ENCODE measurements at places on chromosomes 12 and 14.

DNA sequence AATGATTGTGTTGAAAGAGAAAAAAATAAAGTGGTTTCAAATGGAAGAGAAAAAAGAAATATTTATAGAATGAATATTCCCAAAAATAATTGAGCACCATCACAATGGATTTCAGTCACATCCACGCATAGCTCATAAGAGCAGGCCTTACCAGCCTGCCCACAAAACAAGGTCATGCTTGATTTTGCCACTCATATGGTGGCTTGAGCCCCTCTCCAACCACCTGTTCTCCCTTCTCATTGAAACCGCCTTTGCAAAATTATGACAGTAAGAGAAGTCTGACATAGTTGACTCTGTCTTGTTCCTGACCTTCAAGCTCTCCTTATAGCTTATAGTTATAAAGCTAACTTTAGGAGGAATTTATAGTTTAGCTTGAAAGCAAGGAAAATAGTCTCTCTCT is 33.3 kb upstream of the NAP1L1 start:
- DNase-seq, result no peak

- no peak for DNase-seq
These were observed 8.8 kb upstream of the ASPG start for GRCh38 chr14:104076743-104077142.

DNA sequence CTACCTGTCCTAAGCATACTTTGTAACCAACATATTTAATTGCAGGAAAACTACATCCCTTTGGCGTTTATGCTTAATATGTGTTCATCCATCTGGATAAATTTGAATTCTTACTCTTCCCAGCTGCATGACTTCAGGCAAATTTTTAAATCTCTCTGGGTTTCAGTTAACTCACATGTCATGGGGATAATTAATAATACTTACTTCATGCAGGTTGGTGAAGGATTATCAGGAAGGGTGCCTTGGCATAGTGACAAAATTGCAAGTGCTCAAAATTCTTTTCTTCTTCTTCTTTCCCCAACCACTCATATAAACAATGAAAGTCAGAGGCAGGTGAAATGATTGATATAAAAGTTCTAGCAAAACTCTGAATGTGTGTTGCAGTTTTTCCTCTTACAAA is 15.9 kb downstream of the SYT10 start:
- DNase-seq, result no peak

DNA sequence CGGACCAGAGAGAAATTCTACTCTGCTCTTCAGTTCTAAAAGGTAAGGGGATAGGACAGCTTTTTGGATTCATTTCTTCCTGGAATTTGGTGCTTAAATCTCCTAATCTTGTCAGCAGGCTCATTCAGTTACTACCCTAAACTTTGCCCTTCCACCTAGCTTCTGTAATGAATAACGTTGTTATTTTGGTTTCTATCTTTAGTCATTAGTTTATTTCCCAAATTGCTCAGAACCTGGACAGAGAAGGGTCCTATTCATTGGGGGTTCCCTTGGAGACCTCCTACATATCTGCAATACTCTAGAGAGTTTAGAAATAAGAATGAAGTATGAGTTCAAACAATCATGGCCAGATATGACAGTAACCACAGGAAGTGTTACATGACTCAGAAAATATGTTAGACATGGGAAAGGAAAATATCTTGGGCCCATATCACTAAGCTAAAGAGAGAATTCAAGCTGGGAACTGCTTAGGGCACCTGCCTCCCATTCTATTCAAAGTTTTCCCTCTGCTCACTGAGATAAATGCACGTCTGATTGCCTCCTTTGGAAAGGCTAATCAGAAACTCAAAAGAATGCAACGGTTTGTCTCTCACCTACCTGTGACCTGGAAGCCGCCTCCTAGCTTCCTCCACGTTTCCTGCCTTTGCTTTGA is 87.9 kb downstream of the GAS2L3 start:
- no peak for DNase-seq

DNA sequence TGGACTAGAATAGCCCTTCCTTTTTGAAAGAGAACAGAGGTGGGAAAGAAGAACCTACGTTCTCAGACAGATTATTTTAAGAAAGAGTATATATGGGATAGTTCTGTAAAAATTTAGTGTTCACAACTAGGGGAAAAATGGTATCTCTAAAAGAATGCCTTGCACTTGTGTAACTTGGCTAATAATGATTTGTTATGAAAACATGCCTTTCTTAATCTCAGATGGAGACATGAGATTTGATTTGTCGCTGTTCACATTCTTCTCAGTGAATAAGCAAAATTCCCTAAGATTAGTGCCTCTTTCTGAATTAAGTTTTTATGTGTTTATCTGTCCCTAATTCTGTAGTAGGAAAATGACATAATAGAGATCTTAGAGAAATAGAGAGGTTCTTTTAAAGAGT is 100.8 kb downstream of the USP15 start:
- no peak for DNase-seq

DNA sequence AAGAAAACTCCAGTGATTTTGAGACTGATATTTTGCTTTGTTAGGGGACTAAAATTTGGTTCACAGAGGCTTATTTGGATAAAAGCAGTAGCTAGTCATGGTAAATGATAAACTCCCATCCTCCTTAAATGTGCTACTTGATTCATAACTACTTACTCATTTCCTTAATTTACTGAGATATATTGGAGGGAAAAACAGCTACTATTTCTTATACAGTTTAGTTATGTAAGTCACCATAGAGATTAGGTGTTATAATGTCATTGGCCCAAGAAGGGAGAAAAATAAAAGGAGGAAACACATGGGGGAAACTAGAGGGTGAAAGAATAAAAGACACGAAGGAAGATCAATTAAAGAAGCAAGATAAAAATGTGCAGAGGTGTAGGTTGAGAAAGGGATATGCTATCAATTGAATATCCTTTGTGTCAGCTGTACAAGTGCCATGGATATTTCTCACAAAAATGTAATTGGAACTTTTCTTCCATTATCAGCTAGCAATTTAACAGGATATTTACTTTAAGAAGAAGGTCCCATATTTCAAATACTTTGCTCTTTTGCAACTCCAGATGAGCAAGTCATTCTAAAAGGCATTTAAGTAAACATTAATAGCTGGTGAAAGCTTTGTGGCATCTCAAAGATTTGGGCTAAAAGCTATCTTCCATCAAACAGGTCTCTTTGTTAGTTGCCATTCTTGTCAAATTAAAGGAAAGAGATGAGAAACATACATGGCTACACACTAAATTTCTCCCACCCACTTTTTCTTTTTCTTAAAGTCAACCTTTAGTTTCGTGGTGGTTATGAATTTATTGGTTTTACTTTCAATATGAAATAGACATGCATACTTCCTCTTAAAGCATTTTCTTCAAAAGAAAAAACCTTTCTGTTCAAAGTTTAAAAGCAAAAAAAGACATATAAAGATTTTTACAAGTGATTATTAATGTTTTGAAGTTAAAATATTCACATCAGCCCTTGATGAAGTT is 439.5 kb downstream of the CCER1 start:
- no peak for DNase-seq

DNA sequence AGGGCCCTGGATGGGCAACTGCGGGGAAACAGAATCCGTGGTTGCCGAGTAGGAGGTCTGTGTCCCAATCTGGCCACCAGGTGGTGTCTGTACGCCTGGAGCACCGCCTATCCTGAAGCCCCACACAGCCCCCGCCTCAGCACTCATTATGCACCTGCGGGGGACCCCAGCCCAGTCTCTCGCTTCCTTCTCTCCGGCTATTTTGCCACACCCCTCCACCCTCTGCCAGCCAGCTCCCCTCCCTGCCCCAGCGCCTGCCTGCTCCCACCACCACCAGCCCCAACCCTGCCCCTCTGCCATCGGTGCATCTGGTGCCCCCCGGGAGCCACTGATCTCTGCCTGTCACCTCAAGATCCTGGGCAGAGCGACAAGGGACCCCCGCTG is 2.2 kb upstream of the NXPH4 start:
- peak; percentile 71 for DNase-seq
